ENCODE measurements at places on chromosomes 2 and 18. TPM values are rescaled to one million over a fixed set of nuclear protein-coding genes. Genes with fewer than 3 reads are reported as not detected.

DNA sequence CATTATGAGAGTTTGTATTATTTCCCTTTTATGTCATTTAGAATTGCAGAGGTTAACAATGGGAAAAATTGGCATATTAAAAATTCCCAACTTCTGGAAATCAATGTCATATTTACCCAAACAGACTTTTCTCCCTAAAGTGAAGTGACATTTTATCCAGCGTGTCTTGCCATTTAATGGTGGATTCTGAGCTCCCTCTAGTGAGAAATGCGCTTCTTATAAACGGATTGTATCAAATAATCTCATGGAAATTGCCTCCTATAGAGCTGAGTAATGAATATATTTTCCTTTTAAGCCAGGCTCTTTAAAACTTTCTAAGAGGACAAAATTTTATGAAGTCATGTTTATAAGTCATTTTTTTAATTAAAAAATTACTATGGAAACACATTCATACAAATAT lies 5.7 kb upstream of the GCFC2 start:
- no peak for DNase-seq
- H3K4me3 ChIP-seq = no peak overlapping the region
- H3K4me1 ChIP-seq = peaks cover 8% of the 10 kb centered on the region
- H3K27me3 ChIP-seq = no peaks in the 10 kb centered on the region

DNA sequence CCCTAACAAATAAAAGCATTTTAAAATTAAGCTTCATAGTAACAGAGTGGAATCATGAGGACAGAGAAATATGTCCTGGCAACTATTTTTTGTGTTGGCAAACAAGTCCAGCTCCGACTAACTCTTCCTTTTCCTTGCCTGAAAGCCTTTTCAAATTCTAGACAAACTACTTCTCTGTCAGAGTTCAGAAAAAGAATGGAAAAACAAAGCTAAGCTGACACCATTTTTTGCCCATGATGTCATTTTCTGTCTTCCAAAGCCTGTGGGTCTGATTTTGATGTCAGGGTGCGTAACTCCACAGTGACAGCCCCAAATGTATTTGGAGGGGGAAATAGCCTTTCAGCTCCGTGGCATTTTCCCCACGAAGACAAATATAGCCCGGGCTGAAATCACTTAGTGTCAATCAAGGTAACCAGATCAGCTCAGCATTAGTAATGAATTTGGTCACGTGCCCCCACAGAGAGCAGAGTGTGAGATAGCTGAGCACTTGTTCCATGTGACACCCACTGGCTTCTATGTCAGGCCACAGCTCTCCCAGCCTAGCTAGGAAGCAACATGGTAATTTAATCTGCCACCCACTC lies 233.0 kb upstream of the SIX2 start:
- H3K4me3 ChIP-seq = no peak overlapping the region
- H3K27ac ChIP-seq = no peak overlapping the region
- H3K36me3 ChIP-seq = no peaks in the 10 kb centered on the region
- DNase-seq = no peak
- H3K4me1 ChIP-seq = no peaks in the 10 kb centered on the region
- no peaks in the 10 kb centered on the region for H3K27me3 ChIP-seq

The SLC8A1 gene
- not detected for total RNA-seq

DNA sequence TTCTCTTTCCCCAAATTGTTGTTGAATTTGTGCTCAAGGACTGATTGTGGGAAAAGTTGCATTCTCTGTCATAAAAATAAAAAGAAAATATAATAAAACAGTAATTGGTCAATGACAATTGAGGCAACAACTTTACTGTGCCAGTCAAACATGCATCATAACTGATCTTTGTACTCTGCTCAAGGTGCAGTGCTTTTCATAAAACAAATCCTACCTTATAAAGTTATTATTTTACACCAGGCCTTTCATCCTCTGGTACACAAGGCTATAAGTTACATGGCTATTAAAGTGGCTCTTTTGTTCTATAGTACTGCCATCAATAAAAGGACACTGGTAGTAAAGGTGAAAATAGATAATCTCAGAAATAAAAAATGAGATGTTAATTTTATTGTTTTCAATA lies 761.9 kb downstream of the SATB2 start:
- no peaks in the 10 kb centered on the region for H3K27me3 ChIP-seq
- no peaks in the 10 kb centered on the region for H3K4me1 ChIP-seq
- no peak overlapping the region for H3K4me3 ChIP-seq

The ST3GAL5 gene
- 4.0 TPM for total RNA-seq

GRCh38 chr2:134457765-134458472 lies 204.0 kb downstream of the MGAT5 start:
- H3K36me3 ChIP-seq = no peaks in the 10 kb centered on the region
- peaks cover 9% of the 10 kb centered on the region for H3K27me3 ChIP-seq
- DNase-seq = no peak
- H3K4me3 ChIP-seq = no peak overlapping the region

The ITPRIPL1 gene
- 9.0 TPM for total RNA-seq

- H3K4me1 ChIP-seq = no peaks in the 10 kb centered on the region
- no peak overlapping the region for H3K27ac ChIP-seq
- no peak overlapping the region for H3K4me3 ChIP-seq
- no peaks in the 10 kb centered on the region for H3K36me3 ChIP-seq
- peaks cover 25% of the 10 kb centered on the region for H3K27me3 ChIP-seq
Observed at GRCh38 chr2:127029350-127030051, 77.5 kb downstream of the BIN1 start.

- H3K4me1 ChIP-seq = peaks cover 50% of the 10 kb centered on the region
- H3K36me3 ChIP-seq = no peaks in the 10 kb centered on the region
- no peak overlapping the region for H3K27ac ChIP-seq
- no peak for DNase-seq
Observed at GRCh38 chr2:128308889-128309279, 9.8 kb downstream of the HS6ST1 start.

The SCG2 gene
- 0.78 TPM for total RNA-seq

- peaks cover 15% of the 10 kb centered on the region for H3K27me3 ChIP-seq
- H3K36me3 ChIP-seq = no peaks in the 10 kb centered on the region
- H3K27ac ChIP-seq = no peak overlapping the region
- no peak overlapping the region for H3K4me3 ChIP-seq
Observed at GRCh38 chr2:118849226-118850167, 2.0 kb upstream of the EN1 start.

- no peaks in the 10 kb centered on the region for H3K36me3 ChIP-seq
- H3K4me3 ChIP-seq = no peak overlapping the region
- H3K27me3 ChIP-seq = 0 out of 3 replicates have a peak, but pooled peaks cover 3% of the 10 kb centered on the region
- no peak overlapping the region for H3K27ac ChIP-seq
- no peaks in the 10 kb centered on the region for H3K4me1 ChIP-seq
- no peak for DNase-seq
Observed at GRCh38 chr2:236207472-236207871, 39.3 kb upstream of the GBX2 start.

DNA sequence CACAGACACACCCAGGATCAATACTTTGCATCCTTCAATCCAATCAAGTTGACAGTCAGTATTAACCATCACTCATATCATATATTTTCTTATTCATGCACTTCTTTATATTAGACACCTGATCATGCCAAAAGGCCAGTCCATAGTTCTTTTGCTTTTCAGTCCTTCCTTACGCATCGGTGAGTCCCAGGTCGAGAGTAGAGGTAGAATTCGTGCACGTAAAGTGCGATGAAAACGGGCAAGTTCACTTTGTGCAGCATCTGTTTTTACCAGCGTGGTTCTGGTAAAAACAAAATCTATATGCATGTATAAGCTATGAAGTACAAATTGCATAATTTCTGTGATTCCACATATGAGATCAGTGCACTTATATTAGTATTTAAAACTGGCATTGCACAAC lies 1.2 kb upstream of the COPS8 start:
- no peak overlapping the region for H3K4me3 ChIP-seq
- H3K4me1 ChIP-seq = peaks cover 4% of the 10 kb centered on the region
- DNase-seq = no peak

- DNase-seq = no peak
- no peak overlapping the region for H3K4me3 ChIP-seq
- H3K4me1 ChIP-seq = no peaks in the 10 kb centered on the region
- no peaks in the 10 kb centered on the region for H3K36me3 ChIP-seq
- no peak overlapping the region for H3K27ac ChIP-seq
Observed at GRCh38 chr2:74741629-74742028, 87.6 kb downstream of the SEMA4F start.

DNA sequence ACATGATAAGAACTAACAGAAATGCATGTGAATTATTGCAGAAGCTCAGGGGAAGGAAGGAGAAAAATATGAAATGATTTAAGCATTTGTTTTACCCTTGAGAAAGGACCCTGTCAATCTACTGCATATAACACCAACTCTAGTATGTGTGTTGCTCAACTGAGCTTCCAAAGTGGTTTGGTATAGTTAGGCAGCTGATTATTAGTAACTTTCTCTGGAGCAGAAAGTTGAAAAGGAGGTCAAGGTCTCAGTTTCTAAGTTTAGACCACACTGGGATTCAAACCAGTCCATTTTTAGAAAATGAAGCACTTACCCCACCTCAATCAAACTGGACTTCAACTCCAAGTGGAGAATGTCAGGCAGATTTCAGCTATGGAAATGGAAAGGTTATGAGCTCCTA lies 123.3 kb upstream of the CDC42EP3 start:
- no peak overlapping the region for H3K4me3 ChIP-seq
- H3K4me1 ChIP-seq = no peaks in the 10 kb centered on the region
- H3K27ac ChIP-seq = no peak overlapping the region
- H3K36me3 ChIP-seq = no peaks in the 10 kb centered on the region

DNA sequence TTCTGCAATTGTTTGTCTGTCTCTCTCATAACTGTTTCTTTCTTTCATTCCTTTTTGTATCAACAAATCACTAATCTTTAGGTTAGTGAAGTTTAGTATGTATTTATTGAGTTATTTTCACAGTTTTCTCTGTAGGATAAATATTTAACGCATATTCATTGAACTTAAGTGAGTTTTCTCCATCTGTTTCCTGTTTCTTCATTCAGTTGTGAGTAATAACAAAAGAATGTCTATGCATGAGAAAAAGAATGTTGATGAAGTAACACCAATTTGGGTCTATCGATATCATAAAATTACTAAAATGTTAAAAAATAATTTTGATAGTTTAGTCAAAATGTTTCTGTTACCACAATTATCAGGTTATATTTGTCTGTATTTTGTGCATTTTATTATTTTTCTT lies 948.0 kb downstream of the DSC3 start:
- no peak for DNase-seq
- H3K4me3 ChIP-seq = no peak overlapping the region
- no peak overlapping the region for H3K27ac ChIP-seq
- no peaks in the 10 kb centered on the region for H3K4me1 ChIP-seq
- H3K27me3 ChIP-seq = no peaks in the 10 kb centered on the region

GRCh38 chr2:218893349-218894150 lies 12.9 kb downstream of the WNT10A start:
- H3K4me3 ChIP-seq = no peak overlapping the region
- H3K4me1 ChIP-seq = peaks cover 32% of the 10 kb centered on the region
- DNase-seq = no peak
- no peaks in the 10 kb centered on the region for H3K36me3 ChIP-seq

GRCh38 chr2:154484338-154485099 lies 214.0 kb upstream of the KCNJ3 start:
- H3K4me3 ChIP-seq = no peak overlapping the region
- H3K27me3 ChIP-seq = no peaks in the 10 kb centered on the region
- no peaks in the 10 kb centered on the region for H3K4me1 ChIP-seq

The SESTD1 gene
- total RNA-seq = 3.9 TPM

The CEBPZOS gene
- total RNA-seq = 48.9 TPM

All from K562 (cell line).